A549 (cell line): ENCODE measurements at places on chromosomes 11 and 22.
A peak's percentile ranks its signal among the peaks of the same experiment; 100 is the strongest.

- DNase-seq: peak; percentile 97
Measured at GRCh38 chr11:128210148-128210940, 377.0 kb downstream of the ETS1 start.

- peak; percentile 27 for DNase-seq
Measured at GRCh38 chr11:74820763-74821162, 72.1 kb downstream of the RNF169 start.

DNA sequence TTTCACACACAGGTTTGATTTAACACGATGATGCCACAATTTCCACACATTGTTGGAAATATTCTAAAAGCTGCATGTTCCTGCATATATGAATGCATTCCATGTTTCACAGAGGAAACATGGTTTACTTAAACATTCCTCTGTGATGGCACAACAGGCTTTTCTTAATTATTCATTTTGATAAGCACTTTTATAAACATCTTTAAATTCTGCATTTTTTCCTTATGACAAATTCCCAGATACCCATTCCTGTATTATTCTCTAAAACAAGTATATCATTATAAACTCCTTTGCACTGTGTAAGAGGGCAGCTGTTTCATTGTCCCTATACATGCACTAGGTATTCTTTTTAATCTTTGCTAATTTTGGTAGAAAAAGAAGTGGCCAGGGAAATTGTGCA, 532.3 kb downstream of the SOX6 start:
- no peak for DNase-seq

DNA sequence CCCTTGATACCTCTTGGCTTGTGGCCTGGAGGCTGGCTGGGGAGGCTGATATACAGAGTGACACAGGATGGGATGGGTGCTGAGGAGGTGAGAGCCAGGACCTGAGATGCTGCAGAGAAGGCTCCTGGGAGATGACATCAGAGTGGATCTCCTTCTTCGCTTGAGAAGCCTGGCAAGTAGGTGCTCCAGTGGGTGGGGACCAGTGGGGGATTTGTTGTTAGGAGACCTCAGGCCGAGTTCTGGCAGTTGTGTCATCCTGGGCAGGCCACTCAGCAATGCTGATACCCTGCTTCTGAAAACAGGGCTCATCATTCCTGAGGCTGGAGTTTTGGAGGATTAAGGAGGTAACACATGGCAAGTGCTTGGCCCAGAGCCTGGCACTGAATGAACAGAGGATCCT, 1.9 kb upstream of the NDUFV1 start:
- DNase-seq: no peak

GRCh38 chr22:35850831-35851230, 133.2 kb downstream of the APOL5 start:
- DNase-seq: no peak

GRCh38 chr11:73194034-73194507, 24.0 kb upstream of the P2RY2 start:
- no peak for DNase-seq

DNA sequence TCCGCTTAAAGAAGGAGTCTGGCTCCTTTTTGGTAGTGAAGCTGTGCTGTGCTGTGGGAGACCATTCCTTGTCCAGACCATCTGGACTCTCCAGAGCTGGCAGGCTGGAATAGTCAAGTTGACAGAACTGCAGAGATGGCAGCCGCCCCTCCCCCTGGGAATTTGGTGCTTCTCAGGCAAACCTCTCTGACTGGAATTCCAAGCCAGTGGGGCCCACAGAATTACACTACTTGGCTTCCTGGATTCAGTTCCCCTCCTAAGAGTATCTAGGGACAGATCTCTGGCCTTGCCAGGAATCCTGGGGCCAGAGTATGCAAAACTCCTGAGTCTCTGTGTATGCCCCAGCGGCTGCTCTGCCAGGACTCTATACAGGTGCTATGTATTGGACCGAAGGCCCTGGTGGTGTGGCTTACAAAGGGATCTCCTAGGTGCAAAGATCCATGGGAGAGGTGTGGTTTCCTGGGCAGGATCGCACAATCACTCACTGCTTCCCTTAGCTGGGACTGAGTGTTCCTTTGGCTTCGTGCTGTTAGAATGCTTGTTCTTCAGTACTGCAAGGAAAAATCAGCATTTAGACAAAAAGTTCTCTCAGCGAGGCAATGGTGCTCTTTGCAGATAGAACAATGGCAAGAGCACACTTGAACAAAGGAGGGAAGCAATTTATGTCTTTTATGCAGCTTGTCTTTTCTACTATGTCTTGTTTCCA, 86.8 kb downstream of the PRMT3 start:
- no peak for DNase-seq

- no peak for DNase-seq
Measured at GRCh38 chr11:35811783-35812182, 132.1 kb upstream of the LDLRAD3 start.

DNA sequence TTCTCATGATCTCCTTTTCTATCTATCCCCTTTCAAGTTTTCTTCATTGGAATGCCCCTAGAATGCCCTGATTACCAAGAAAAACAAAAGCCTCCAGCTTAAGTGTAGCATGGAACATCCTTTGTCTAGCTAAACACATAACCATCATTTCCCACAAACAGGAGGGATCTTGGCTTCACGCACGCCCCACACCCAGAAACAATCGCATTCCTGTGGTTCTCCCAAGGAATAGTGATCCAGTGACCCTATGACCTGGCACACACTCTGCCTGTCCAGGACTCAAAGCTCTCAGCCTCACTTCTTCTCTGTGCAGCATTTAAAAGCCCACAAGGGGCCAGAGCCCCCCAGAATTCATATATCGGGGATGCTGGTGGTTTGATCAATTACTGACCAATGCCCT, 9.3 kb upstream of the POU2AF1 start:
- DNase-seq: no peak

- no peak for DNase-seq
Measured at GRCh38 chr11:79919350-79919749, 478.5 kb upstream of the TENM4 start.

DNA sequence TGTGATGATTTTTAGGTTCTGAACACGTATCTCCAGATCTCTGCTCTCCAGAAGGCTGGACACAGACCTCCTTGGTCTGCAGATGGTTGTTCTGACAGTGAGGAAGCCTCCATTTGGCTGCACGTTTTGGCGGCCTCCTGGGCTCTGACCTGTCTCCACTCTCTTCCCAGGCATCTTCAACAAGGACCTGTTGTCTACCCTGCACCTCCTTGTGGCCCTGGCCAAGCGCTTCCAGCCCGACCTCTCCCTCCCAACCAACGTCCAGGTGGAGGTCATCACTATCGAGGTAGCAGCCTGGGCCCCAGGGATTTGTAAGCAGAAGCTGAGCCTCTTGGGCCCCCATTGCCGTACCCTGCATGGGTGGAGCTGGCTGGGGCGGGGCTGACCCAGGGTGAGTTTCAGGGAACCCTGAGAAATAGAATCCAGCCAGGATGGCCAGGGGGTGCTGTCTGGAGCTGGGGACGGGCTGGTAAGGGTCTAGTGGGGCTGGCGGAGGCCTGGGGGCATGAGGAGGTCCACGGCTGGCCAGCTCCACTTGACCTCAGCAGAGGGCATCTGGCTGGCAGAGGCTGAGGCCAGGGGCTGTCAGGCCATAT, 9.8 kb downstream of the PARVG start:
- DNase-seq: no peak

DNA sequence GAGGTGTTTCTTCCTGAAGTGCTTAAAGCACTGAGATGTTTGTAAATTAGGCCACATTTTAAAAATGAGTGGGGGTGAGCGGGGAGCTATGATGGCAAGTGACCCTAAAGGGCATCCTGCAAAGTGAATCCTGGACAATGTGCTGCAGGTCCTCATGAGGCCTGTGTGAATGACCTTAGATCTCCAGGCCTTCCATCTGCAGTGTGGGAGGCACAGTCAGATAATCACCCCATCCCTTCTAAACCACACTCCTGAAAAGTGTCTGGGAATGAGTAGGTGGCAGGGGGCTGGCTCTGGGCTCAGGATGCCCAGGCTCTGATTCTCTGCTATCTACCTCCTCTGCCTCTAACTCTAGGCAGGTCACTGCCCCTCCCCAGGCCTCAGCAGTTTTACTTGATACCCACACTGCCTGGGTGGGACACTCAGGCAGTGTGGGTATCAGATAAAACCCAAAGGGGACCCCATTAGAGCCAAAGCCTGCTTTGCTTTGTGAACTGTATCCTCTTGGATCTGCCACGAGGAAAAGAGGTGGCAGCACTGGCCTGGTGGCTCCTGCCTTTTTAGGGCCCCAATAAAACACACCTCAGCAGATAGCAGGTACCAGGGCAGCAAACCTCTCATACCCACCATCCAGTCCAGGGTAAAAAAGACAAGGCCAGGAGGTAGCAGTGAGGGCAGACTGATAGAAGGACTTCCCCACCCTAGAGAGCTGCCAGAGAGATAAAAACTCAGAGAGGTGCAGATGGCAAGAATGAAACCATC, 10.5 kb downstream of the STARD10 start:
- no peak for DNase-seq

DNA sequence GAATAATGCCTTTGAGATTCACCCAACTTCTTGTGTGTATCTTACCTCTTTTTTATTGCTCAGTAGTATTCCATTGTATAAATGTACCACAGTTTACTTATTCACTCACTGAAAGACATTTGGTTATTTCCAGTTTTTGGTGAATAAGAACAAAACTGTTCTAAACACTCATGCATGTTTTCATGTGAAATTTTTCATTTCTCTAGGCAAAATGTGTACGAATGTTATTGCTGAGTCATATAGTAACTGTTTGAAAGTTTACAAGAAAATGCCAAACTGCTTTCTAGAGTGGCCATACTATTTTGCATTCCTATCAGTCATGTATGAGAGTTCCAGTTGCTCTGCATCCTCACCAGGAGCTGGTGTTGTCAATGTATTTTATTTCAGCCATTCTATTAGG, 8.8 kb upstream of the EMSY start:
- no peak for DNase-seq

GRCh38 chr11:68337399-68337835, 25.0 kb downstream of the LRP5 start:
- no peak for DNase-seq

DNA sequence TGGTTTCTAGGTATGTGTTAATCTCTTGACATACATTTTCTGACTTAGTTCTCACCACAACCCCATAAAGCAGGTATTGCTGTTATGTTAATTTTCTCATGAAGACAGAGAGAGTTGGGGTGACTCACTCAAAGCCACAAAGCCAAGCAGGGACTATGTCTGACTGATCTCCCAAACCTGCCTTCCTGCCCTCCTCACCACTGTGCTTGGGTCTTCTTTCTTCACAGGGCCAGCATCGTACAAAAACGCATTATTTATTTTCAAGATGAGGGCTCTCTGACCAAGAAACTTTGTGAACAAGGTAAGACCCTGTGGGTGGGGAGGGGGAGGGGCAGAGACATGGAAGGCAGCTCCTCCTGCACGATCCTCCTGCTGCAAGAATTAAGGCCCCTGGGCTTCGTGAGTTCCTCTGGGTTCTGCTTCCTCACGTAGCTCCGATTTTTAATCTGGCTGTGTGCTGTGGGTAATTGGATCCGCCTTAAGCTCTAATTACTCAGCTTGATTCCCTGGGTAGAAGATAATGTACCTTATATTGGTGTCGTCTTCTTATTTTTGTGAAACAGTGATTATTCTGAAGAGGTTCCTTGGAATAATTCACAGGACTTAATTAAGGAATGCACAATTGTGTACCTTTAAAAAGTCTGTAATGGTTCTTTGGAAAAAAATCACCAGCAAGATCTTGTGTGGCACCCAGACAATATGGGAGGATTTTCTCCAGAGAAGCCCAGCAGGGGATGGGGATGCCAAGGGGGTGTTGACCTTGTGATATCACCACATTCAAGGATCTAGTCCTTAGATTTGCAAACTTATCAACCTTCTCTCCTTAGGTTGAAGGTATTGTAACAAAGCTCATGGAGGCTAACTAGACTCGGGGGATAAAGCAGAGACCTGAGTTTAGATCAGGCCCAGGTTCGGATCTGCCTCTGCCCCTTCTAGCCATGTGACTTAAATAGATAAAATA, 112.9 kb downstream of the SPON1 start:
- DNase-seq: no peak

DNA sequence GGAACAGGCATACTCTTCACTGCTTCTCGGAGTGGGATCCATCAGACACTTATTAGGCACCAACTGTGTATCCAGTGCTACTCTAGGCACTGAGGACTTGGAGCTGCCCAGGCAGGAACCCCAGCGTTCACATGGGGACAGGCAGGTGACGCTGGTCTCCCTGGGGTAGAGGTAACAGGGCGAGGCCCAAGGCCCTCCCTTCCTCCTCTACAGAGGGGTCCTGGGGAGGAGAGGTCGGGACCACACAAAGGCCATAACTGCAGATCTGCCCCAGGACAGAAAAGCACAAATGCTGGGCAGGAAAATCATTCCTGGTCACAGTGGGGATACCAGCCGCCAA, 262.2 kb downstream of the BRD1 start:
- DNase-seq: no peak

DNA sequence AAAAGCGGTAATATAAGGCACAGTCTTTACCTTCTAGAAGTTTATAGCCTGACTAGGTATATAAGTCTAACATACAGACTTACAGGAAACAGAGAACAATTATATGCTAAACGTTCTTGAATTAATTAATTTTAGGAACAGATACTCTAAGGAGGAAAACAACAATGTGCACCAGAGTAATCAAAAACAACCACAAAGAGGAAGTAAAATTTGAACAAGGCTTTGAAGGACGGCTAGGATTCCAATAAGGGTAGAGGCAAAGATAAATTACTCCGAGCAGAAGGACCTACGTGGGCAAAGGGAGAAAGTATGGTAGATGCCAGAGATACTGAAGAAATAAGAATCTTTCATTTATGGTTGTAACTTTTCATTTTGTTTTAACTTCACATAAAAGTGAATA, 54.4 kb downstream of the ENTHD1 start:
- DNase-seq: no peak

DNA sequence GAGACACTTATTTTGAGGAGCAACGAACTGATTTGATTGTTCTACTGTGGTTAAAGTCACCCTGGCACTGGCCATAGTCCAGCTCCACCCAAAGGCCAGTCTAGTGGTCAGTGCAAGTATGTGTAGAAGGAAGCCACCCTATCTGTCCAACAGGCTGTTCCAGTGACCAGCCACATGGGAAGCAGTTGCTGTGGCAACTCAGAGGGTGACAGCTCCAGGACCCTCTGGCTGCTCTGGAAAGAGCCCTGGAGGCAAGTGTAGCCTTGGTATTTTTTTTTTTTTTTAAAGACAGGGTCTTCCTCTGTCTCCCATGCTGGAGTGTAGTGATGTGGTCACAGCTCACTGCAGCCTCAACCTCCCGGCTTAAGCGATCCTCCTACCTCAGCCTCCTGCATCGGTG, 27.8 kb downstream of the LMO1 start:
- DNase-seq: no peak

DNA sequence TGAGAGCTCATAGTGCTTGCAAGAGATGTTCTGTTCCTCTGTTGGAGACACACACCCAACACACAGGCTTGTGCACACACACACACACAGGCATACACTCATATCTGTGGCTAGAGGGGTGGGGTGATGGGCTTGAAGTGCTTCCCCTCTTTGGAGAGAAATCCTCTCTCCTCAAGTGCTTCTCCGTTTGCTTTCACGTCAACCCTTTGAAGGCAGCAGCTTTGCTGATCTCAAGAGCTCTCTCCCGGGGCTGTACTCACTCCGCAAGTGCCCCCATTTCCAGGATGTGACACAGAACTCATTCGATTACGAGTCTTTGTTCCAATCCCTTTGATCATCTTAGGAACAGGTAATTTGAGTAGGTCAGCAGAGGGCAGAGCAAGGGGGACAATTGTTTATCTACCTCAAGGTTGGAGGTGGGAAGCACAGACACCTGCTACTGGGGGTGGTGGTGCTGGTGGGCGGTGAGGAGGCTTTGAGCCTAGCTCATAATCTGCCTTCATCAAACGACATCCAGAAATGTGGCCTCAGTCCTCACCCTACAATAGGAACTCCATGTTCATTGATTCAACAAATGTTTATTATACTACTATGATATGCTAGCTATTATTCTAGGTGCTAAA, 529.8 kb upstream of the CADM1 start:
- no peak for DNase-seq
